Chondrocyte (in vitro differentiated cells): ENCODE measurements at places on chromosomes 11 and 22.

- H3K4me3 ChIP-seq, result no peak overlapping the region
- DNase-seq, result no peak
- H3K36me3 ChIP-seq, result peaks cover 1% of the 10 kb centered on the region
- H3K27ac ChIP-seq, result no peak overlapping the region
- H3K27me3 ChIP-seq, result peaks cover 5% of the 10 kb centered on the region
- H3K4me1 ChIP-seq, result peaks cover 8% of the 10 kb centered on the region
Observed at GRCh38 chr11:115761348-115761747, 257.1 kb upstream of the CADM1 start.

DNA sequence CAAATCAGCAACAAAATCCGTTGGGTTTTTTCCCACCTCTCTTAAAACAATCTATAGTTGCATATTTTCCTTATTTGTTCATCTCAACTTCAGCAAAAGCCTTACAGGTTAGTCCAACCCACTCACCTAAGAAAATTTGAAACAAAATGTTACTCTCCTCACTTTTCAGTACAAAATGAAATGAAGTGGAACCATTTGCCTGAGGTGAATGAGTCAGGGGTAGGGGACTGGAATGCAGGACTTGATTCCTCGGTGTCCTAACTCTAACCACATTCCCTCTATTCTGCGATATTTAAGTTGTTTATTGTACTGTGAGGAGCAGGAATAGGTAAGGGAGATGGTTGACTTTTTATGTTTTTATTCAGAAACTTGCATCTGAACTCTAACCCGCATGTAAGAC, 16.4 kb downstream of the ATP5MG start:
- H3K27me3 ChIP-seq, result no peaks in the 10 kb centered on the region
- no peak overlapping the region for H3K27ac ChIP-seq
- no peak for DNase-seq

DNA sequence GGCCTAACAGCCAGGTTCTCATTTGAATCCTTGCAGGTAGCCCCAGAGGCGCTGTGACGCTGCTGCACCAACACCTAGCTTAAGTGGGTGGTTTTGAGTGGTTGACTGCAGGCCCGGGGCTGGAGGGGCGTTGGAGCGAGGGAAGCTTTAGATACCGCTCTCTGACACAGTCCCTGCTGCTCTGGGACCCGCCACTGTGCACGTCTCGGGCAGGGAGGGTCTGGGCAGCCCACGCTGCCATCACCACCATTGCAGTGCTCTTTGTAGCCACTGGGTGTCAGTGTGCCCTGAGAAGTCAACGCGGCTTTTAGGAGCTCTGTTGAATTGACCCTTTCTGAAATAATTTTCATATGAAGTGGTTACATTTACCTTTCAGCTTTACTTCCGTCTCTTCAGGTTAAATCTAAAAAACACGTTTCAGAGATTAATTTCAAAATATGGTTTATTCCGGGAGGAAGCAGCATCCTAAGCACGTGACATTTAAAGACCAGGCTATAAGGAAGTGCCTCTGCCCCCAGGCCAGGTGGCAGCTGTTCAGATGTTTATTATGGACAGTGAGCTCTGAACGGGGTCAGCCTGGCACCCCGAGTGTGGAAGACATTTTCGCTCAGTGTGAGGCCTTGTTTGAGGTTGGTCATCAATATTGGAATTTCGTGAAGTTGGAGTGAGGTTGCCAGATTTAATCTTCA, 30.9 kb upstream of the PARVB start:
- no peak overlapping the region for H3K27ac ChIP-seq
- no peaks in the 10 kb centered on the region for H3K27me3 ChIP-seq
- no peak for DNase-seq
- no peak overlapping the region for H3K4me3 ChIP-seq
- H3K36me3 ChIP-seq, result peaks cover 44% of the 10 kb centered on the region

DNA sequence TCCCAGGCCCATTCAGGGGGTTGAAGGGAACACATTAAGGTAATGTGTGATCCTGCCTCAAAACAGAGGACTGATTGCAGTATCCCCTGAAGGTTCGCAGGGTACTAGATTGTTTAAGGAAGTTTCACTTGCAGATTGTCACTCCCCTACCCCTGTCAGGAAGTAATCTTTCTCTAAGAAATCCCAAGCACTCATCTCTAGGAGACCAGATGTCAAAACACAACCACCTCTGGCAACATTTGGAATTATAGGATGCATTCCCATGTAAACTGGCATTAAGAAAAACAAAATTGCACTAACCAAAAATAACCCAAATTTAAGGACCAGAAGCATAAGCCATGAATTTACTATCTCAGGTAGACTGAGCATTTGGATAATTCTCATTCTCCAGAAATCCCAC, 1.6 kb downstream of the MRPL17 start:
- H3K27ac ChIP-seq, result no peak overlapping the region
- H3K4me1 ChIP-seq, result peaks cover 24% of the 10 kb centered on the region
- peak overlapping the region; percentile 97 for H3K4me3 ChIP-seq

- no peak for DNase-seq
- H3K36me3 ChIP-seq, result no peaks in the 10 kb centered on the region
- no peak overlapping the region for H3K4me3 ChIP-seq
- peaks cover 4% of the 10 kb centered on the region for H3K4me1 ChIP-seq
- no peak overlapping the region for H3K27ac ChIP-seq
Observed at GRCh38 chr11:44681698-44682097, 45.1 kb upstream of the TSPAN18 start.

DNA sequence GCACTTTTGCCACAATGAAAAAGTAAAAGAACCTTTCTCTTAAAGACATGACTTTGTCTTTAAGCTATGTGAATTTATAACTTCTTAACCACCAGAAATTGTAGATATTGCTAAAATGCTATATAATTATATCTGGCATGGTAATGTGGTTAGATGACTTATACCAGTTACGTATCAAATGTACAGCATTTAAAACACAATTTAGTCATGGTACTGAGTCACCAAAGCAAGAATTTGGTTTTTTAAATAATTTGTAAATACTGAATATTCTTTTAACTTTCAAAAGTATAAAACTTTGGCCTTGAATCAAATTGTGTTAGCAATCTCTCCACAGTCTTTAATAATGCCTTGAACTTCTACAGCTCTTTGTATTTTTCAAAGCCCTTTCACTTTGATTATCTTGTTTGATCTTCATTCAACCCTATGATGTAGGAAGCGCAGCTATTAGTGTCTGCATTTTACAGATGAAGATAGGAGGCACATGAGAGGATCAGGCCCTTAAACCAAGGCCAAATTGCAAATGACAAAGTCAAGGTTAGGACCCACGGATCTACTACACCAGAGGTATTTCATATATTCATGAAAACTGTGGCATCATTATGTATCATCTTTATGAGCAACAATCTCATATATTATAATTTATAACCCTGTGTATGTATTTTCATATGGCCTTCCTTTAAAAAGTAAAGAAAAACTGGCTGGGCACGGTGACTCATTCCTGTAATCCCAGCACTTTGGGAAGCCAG, 4.4 kb upstream of the SYTL2 start:
- H3K4me1 ChIP-seq, result peaks cover 13% of the 10 kb centered on the region
- H3K36me3 ChIP-seq, result no peaks in the 10 kb centered on the region
- H3K27me3 ChIP-seq, result no peaks in the 10 kb centered on the region
- no peak for DNase-seq

- peaks cover 3% of the 10 kb centered on the region for H3K36me3 ChIP-seq
- peaks cover 34% of the 10 kb centered on the region for H3K4me1 ChIP-seq
- H3K4me3 ChIP-seq, result no peak overlapping the region
- no peaks in the 10 kb centered on the region for H3K27me3 ChIP-seq
- H3K27ac ChIP-seq, result no peak overlapping the region
Observed at GRCh38 chr11:101860696-101861427, 53.9 kb upstream of the CEP126 start.

DNA sequence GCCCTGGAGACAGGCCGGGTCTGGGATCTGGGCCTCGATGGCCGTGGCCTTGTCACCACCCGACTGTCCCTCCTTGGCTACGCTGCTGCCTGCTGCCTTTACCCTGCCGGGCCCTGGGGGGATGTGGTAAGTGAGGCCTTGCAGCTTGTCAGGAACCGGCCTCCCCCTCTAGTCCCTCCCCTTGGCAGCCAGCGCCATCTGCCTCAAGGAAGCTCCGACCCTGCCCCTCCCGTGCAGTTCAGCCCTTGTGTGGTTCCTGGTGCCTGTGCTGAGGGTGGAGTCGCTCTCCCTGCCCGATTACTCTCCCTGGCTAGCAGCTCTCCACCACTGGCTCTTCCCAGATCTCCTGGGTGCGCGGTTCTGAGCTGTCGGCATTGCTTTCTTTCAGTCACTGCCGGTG, 33.7 kb downstream of the CTTN start:
- peaks cover 5% of the 10 kb centered on the region for H3K4me1 ChIP-seq
- DNase-seq, result peak; percentile 74
- H3K27ac ChIP-seq, result no peak overlapping the region
- H3K4me3 ChIP-seq, result no peak overlapping the region
- H3K27me3 ChIP-seq, result no peaks in the 10 kb centered on the region

GRCh38 chr11:124114942-124115781, at the start of gene VWA5A:
TSS of gene VWA5A (plus strand) at chr11:124115450. CDS start at chr11:124117512, 2,062 bp downstream.
- peak within 1 kb of the TSS; percentile 75 for H3K4me3 ChIP-seq
- H3K27ac ChIP-seq, result peak within 1 kb of the TSS; percentile 19

DNA sequence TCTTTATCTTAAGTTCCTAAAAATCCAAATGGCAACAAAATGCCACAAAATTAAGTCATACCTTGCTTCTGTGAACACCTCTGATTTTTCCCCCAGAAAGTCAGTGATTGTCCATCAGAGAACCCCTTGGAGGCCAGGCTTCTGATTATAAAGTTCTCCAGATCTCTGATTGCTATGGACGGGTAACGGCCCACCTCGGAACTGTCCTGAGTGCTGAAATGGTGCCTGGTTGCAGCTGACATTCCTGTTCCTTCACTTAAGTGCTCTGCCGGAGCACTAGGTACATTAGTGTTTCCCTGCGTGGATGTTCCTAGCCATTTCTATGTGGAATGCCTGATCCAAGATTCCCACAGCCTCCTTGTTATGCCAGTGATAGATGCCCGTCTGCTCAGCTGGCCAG, 85.0 kb downstream of the CHST1 start:
- H3K27me3 ChIP-seq, result peaks cover 51% of the 10 kb centered on the region
- DNase-seq, result no peak
- no peaks in the 10 kb centered on the region for H3K4me1 ChIP-seq
- H3K4me3 ChIP-seq, result no peak overlapping the region
- H3K27ac ChIP-seq, result no peak overlapping the region

GRCh38 chr11:45104790-45105084, 41.7 kb upstream of the PRDM11 start:
- peaks cover 39% of the 10 kb centered on the region for H3K4me1 ChIP-seq
- no peak for DNase-seq
- no peak overlapping the region for H3K27ac ChIP-seq
- H3K36me3 ChIP-seq, result no peaks in the 10 kb centered on the region

DNA sequence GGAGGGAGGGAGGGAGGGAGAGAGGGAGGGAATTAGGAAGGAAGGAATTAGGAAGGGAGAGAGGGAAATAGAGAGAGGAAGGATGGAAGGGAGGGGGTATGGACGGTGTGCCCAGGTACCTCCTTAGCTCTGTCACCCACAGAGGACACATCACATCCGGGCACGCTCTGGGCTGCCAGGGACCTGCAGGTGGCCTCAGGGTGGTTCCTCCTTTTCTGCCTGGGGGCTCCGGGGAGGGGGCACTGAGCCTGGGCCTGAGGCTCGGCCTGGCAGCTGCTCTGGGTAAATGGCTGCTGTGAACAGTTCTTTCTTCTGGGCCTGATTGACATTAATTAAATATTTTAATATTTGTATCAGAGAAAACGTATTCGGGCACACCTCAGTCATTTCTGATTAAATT, 733.5 kb downstream of the BRD1 start:
- H3K27me3 ChIP-seq, result peaks cover 3% of the 10 kb centered on the region
- no peak overlapping the region for H3K4me3 ChIP-seq
- H3K4me1 ChIP-seq, result no peaks in the 10 kb centered on the region
- no peaks in the 10 kb centered on the region for H3K36me3 ChIP-seq
- H3K27ac ChIP-seq, result no peak overlapping the region
- peak; percentile 68 for DNase-seq

DNA sequence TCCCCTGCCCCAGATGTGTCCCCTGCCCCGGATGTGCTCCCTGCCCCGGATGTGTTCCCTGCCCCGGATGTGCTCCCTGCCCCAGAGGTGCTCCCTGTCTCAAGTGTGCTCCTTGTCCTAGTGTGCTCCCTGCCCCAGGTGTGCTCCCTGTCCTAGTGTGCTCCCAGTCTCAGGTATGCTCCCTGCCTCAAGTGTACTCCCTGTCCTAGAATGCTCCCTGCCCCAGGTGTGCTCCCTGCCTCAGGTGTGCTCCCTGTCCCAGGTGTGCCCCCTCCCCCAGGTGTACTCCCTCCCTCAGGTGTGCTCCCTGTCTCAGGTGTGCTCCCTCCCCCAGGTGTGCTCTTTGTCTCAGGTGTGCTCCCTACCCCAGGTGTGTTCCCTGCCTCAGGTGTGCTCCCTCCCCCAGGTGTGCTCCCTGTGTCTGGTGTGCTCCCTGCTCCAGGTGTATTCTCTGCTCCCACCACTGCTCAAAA, 48.7 kb upstream of the RASD2 start:
- no peaks in the 10 kb centered on the region for H3K4me1 ChIP-seq
- H3K27me3 ChIP-seq, result peaks cover 27% of the 10 kb centered on the region
- DNase-seq, result no peak
- H3K4me3 ChIP-seq, result no peak overlapping the region

GRCh38 chr22:19892257-19892879, 37.7 kb upstream of the GNB1L start:
- no peaks in the 10 kb centered on the region for H3K27me3 ChIP-seq
- H3K36me3 ChIP-seq, result peaks cover under 1% of the 10 kb centered on the region
- no peak overlapping the region for H3K4me3 ChIP-seq
- H3K4me1 ChIP-seq, result peaks cover 23% of the 10 kb centered on the region
- no peak for DNase-seq

- no peaks in the 10 kb centered on the region for H3K4me1 ChIP-seq
- H3K4me3 ChIP-seq, result no peak overlapping the region
- DNase-seq, result no peak
- peaks cover 32% of the 10 kb centered on the region for H3K27me3 ChIP-seq
Observed at GRCh38 chr11:2293531-2293971, 8.2 kb downstream of the C11orf21 start.

GRCh38 chr11:41320653-41321052, 138.8 kb downstream of the LRRC4C start:
- H3K27ac ChIP-seq, result no peak overlapping the region
- H3K4me1 ChIP-seq, result no peaks in the 10 kb centered on the region
- no peak for DNase-seq

GRCh38 chr11:10885703-10886363, 28.0 kb upstream of the ZBED5 start:
- no peaks in the 10 kb centered on the region for H3K27me3 ChIP-seq
- peak overlapping the region; percentile 50 for H3K27ac ChIP-seq
- peaks cover 29% of the 10 kb centered on the region for H3K4me1 ChIP-seq
- no peak for DNase-seq
- no peak overlapping the region for H3K4me3 ChIP-seq
- H3K36me3 ChIP-seq, result peaks cover 2% of the 10 kb centered on the region

DNA sequence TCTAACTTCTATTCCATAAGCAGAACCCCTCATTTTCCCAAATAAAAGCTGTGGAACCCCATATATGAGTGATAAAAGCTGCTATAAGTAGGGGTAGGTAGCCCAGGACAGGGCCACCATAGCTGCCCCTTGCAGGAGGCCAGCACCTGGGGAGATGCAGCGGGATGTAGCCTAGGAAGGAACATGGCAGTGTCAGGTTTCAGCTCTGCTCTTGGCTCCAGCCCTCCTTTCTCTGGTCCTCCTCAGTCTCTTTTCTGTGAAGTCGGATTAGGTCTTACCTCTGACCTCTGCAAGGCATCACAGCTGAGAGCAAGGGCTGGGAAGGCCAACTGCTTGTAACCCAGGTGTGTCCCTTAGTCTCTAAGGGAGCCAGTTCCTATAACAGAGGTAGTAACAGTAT, 135.6 kb downstream of the NAV2 start:
- H3K4me1 ChIP-seq, result peaks cover 20% of the 10 kb centered on the region
- no peak for DNase-seq
- no peaks in the 10 kb centered on the region for H3K27me3 ChIP-seq
- H3K36me3 ChIP-seq, result peaks cover 14% of the 10 kb centered on the region
- H3K27ac ChIP-seq, result no peak overlapping the region
